ENCODE measurements at places on chromosomes 1 and 21.

DNA sequence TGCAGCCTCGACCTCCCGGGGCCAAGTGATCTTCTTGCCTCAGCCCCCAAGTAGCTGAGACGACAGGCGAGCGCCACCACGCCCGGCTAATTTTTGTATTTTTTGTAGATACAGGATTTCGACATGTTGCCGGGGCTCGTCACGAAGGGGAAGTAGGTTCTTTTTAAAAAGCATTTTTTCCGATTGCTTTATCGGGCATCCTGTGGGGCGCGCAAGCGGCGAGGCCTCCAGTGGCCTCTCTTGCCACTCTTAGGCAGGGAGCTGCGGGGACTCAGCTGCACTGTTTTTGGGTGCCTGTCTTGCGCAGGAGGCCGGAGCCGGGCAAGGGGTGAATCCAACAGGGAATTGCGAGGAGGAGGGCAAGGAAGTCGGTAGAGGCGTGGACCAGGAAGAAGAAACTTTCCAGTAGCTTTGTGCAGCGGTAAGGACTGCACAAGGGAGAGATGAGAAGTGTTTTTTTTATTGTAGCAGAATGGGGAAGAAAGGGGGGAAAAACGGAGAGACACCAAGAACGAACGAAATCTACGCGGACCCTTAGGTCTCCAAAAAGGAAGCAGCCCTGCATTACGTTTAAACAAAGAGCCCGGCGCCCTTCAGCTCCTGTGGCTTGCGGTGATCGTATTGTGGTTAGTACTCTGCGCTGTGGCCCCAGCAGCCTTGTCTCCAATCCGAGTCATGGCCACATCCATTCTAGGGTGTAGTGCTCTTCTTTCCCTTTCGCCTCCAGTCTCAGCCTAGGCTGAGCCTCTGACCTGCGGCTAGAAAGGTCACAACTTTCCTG, 164.8 kb downstream of the PPIAL4G start:
- DNase-seq: no peak

DNA sequence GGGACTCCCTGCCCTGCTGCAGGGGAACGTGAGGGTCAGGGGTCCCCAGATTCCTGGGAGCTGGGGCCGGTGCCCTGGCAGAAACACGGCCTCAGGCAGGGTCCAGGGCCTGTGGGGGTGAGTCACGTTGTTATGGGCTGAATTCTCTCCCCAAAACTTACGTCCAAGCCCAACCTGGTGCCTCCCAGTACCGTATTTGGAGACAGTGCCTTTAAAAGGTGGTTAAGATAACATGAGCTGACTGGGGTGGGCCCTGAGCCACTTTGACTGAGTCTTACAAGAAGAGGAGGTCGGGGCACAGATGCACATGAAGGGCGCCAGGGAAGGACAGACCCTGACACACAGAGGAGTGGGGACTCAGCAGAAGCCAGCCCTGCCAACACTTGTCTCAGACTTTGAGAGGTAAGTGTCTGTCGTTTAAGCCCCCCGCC, 99.9 kb downstream of the WDR4 start:
- no peak for DNase-seq

DNA sequence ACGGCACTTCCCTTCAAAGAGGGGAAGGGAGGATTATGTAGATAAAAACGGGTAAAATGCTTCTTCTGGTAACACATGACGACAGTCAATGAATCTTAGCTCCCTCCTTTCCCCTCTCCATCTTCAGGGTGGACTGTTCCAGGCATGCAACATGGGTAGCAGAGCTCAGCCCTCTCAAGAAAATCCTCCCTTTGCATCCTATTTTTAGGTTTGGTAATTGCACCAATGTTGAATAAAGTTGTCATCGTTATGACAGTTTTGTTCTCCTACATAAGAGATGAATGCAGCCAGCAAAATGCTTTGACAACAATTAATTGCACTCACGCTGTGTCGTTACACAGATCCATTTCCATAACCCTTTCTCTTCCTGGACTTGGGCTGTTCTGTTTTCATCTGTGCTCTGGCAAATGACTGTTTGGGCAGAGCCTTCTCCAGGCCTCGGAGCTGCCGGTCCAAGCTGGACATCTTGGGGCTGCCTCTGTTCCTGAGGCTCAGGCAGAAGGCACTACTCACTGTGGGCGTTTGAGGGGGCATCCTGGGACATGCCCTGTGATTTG, 127.6 kb downstream of the CNIH3 start:
- DNase-seq: no peak

DNA sequence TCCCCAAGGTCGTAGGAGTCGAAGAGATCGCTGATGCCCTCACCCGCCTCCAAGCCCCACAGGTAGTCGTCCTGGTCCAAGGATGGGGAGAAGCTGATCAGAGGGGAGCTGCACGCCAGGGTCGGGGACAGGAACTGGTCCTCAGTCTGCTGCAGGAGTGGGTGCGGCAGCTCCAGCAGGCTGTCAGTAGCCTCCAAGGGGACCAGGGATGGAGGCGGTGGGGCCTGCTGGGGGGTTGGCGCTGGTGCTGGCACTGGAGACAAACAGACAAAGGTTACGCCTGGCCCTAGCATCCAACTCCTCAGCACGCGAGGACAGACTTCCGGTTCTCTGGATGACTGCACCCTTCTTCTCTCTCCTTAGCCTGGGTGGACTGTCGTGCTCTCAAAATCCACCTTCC, 21.1 kb downstream of the E2F2 start:
- DNase-seq: no peak

DNA sequence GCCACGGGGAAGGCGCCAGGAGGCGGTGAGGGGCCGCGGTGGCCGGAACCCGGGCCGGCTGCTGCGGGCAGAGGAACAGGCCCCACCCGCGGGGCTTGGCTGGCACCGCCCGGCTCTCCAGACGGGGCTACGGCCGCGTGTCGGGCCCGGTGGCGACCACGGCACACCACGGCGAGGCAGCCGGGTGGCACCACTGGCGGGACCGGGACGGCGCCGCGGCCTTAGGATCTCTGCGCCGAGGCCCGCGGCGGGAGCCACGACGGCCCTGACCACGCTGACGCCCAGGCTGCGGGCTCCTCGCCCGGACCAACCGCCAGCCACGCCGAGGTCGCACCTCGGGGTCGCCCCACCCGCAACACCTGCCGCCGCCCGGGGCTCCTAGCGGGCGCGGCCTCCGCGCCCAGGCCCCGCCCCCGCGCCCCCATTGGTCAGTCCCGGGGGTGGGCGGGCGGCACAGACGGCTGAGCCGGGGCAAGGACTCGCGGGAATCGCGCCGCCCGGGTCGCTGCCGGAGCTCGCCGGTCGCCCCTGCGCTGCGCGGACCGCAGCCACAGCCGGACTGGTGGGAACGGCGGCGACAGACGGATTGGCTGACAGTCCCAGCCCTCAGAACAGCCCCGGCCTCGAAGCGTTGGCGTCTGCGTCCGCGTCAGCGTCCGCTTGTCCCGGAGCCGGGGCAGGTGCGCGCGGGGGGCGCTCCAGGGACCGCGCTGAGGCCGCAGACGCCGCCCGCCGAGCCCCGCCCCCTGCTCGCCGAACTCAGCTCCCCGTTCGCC, at the start of gene BMP8A:
BMP8A (plus strand) TSS at position 491 of the 776 bp plus-strand sequence. CDS start 356 bp downstream, outside the sequence.
- no peak for DNase-seq

GRCh38 chr1:39177706-39178105, 26.8 kb upstream of the MACF1 start:
- no peak for DNase-seq

DNA sequence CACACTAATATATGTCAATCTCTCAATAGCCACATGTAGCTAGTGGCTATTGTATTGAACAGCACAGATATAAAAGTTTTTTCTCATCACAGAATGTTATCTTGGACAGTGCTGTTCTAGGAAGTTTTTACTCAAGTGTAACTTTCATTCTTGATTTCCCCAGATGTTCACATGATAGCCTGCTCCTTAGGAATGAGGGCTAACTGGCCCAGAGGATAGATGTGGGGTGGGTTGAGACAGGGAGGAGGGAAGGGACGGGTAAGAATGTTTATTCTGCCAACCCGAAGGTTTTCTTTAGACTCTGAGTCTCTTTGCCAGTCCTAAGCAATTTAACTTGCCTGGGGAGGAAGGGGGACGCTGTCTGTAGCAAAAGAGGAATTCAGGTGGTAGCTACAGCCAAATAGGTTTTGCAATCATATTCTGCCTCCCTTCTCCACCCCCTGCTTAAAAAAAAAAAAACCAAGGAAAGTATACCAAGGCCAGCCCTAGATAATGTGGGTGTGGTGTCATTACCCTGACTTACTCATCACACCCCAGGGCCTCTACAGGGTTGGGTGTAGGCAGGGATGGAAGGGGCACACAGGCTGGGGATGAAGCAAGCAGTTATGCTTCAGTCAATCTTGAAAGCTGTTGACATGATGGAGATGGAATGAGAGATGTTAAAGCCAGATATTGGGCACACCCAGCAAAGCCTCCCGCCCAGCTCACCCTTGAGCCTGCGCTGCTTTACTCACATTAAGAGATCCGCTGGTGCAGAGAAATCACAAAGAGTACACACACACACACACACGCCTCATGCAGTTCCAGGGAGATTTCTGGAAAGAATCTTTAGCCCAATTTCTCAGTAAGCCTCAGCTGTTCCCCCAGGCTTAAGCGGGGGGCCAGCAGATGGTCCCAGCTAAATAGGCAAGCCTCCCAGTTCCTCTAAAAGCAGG, 59.9 kb downstream of the PLXNA2 start:
- DNase-seq: no peak

DNA sequence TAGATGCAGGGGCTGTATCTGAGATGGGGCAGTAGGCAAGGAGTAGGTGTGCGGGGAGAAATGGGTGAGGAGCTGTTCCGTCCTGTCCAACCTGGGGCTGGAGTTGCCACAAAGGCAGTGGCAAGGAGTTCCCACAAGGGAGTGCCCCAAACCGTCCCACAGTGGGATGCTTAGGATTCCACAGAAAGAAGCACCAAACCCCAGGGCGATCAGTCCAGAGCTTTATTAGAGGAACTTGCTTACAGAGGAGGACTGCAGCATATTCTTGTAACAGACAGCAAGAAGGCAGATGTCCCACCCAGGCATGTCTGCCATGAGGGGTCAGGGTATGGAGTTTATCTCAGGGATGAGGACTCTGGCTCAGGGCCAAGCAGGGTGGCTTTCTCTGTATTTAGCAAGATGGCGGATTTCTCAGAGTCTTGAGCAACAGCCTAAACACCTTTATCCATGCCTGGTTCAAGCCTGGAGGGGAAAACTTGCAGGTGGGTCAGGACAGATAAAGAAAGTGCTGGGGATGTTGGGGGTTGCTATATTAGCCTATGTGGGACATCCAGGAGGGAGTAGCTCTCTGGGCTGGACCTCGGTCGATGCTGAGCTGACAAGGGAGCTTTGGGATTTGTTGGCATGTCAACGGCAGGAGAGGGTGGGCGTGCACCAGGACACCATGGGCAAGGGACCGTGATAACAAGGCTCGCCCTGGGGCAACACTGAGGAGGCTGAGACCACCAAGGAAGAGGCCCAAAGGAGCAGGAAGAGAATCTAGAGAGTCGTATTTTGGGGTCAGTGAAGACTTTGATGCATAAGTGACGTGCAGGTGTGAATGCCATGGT, 32.8 kb downstream of the OBSCN start:
- no peak for DNase-seq

DNA sequence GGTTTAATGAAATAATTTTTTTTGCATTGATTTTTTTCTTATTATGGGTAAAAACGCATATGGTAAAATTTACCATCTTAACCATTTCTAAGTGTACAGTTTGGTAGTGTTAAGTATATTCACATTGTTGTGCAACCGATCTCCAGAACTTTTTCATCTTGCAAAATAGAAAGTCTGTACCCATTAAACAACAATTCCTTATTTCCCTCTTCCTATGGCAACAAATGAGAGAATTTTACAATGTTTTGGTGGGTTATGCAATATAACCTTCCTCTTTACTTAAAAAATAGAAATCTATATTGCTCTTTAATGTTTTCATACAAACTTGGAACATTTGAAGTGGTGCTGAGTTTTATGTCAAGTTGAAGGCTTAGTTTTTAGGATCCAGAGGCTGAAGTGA, 26.6 kb downstream of the MAP3K7CL start:
- no peak for DNase-seq

GRCh38 chr1:119808972-119809550, 2.2 kb downstream of the REG4 start:
- DNase-seq: no peak

- no peak for DNase-seq
These were observed 25.8 kb upstream of the KCNE1 start for GRCh38 chr21:34537838-34538237.

- DNase-seq: no peak
These were observed 92.9 kb downstream of the PIGK start for GRCh38 chr1:77126307-77126706.

- DNase-seq: no peak
These were observed 1004.2 kb downstream of the TTLL7 start for GRCh38 chr1:82994616-82995263.

GRCh38 chr1:92473781-92474495, 12.8 kb downstream of the GFI1 start:
- no peak for DNase-seq

GRCh38 chr1:92655197-92655801, 129.6 kb downstream of the EVI5 start:
- DNase-seq: no peak

- no peak for DNase-seq
These were observed 336.6 kb downstream of the SIPA1L2 start for GRCh38 chr1:232293361-232293760.

GRCh38 chr1:203146042-203146369, 18.5 kb downstream of the ADORA1 start:
- DNase-seq: no peak

DNA sequence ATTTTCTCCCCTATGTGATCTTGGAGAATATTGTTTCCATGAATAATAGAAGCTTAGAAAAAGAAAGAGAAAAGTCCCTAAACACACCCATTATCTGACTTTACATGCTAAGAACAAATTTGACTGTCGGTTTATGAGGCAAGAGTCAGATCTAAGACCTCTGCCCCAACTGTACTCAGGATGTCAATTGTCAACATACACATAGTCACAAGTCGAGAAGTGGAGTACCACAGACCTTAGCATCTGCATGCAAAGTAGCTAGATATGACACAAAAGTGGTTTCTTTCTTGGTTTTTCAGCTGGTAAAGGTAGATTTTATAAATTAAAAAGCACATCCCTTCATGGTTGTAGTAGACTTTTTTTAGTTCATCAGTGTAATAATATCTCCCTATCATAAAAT, 97.2 kb upstream of the DPYD start:
- no peak for DNase-seq

DNA sequence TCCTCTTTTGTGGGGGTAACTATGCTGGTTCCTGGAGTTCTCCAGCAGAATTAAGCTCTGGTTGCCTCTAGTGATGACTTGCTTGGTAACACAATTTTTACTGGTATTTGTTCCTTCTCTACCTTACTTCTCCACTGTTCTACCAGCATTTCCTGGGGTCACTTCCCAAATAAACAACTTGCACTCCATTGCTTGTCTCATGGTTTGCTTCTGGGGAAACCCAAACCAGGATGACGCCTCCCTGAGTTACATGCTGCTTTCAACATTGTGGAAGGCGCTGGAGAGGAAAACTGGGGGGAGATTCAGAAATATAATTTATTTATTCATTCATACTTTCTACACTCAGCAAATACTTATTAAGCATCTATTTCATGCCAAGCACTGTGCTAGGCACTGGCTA, 55.3 kb upstream of the AK4 start:
- no peak for DNase-seq

GRCh38 chr1:200970771-200971427, 52.6 kb downstream of the KIF21B start:
- no peak for DNase-seq

- DNase-seq: no peak
These were observed 42.3 kb downstream of the PLEKHO1 start for GRCh38 chr1:150192012-150192411.

Measured in cortex of kidney (tissue), 1 donor.